Mesendoderm (in vitro differentiated cells): ENCODE measurements at places on chromosomes 12 and 14.
A peak's percentile ranks its signal among the peaks of the same experiment; 100 is the strongest.

- no peak overlapping the region for H3K4me3 ChIP-seq
- H3K4me1 ChIP-seq: no peaks in the 10 kb centered on the region
- H3K27me3 ChIP-seq: no peaks in the 10 kb centered on the region
- H3K36me3 ChIP-seq: no peaks in the 10 kb centered on the region
These were observed 283.1 kb downstream of the CACNA1C start for GRCh38 chr12:2335916-2336315.

- no peaks in the 10 kb centered on the region for H3K4me1 ChIP-seq
- H3K27ac ChIP-seq: no peak overlapping the region
- DNase-seq: no peak
These were observed 900.9 kb downstream of the FLRT2 start for GRCh38 chr14:86430853-86431252.

GRCh38 chr12:54352891-54353874 is 11.1 kb downstream of the GPR84 start:
- H3K4me3 ChIP-seq: no peak overlapping the region
- H3K36me3 ChIP-seq: peaks cover 5% of the 10 kb centered on the region
- H3K27ac ChIP-seq: peak overlapping the region; percentile 31
- H3K27me3 ChIP-seq: no peaks in the 10 kb centered on the region
- DNase-seq: no peak

GRCh38 chr14:32076278-32077080 is 625 bp upstream of the ARHGAP5 start:
- peak; percentile 98 for DNase-seq
- H3K36me3 ChIP-seq: no peaks in the 10 kb centered on the region
- peak overlapping the region; percentile 66 for H3K4me3 ChIP-seq
- H3K4me1 ChIP-seq: peaks cover 1% of the 10 kb centered on the region
- H3K27me3 ChIP-seq: no peaks in the 10 kb centered on the region
- peak overlapping the region; percentile 99 for H3K27ac ChIP-seq

DNA sequence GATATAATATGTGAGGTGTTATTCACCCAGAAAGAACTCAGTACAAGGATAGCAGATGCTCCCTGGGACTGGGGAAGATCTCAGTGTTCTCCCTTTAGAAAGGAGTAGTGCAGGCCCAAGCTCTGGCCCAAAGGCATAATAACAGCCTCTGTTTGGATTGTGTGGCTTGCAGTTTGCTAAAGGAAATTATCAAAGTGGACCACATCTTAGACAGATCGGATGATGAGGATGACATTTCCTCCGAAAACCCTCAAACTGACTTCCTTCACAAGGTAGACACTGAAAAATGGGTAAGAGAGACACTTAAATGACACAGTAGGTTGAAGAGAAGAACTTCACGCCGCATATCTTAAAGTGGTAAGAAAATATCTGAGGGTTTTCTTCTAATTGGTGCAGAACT is 26.1 kb downstream of the SMCO2 start:
- peaks cover 2% of the 10 kb centered on the region for H3K4me1 ChIP-seq
- H3K27me3 ChIP-seq: no peaks in the 10 kb centered on the region
- no peak overlapping the region for H3K27ac ChIP-seq
- no peak for DNase-seq
- H3K36me3 ChIP-seq: no peaks in the 10 kb centered on the region

DNA sequence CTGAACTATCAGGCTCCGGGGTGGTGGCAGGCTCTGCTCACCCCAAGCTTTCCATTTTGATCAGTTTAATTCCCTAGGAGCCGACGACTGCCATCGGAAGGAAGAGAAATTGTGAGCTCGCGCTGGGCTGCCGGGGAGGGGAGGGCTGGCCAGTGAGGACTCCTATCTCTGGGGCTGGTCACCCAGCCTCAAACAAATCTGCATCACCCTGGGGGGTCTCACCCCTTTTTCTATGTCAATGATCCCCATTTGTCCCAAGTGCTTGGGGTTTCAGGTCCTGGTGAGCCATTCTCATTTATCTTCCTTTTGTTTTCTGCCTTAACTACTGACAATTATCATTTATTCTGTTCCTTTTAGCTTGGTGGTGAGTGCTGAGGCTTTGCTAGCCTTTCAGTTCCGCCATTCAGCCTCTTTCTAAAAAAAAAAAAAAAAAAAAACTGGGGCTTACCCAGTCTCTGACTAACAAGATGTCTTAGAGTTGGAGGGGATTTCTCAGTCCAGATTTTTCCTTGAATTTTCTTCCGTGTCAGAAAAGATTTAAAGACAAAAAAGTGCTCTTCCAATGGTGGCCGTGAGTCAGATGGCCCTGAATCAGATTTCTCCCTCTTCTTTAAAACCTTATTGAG is 22.8 kb upstream of the USP44 start:
- H3K4me1 ChIP-seq: no peaks in the 10 kb centered on the region
- H3K27ac ChIP-seq: no peak overlapping the region
- no peaks in the 10 kb centered on the region for H3K27me3 ChIP-seq
- H3K4me3 ChIP-seq: no peak overlapping the region

DNA sequence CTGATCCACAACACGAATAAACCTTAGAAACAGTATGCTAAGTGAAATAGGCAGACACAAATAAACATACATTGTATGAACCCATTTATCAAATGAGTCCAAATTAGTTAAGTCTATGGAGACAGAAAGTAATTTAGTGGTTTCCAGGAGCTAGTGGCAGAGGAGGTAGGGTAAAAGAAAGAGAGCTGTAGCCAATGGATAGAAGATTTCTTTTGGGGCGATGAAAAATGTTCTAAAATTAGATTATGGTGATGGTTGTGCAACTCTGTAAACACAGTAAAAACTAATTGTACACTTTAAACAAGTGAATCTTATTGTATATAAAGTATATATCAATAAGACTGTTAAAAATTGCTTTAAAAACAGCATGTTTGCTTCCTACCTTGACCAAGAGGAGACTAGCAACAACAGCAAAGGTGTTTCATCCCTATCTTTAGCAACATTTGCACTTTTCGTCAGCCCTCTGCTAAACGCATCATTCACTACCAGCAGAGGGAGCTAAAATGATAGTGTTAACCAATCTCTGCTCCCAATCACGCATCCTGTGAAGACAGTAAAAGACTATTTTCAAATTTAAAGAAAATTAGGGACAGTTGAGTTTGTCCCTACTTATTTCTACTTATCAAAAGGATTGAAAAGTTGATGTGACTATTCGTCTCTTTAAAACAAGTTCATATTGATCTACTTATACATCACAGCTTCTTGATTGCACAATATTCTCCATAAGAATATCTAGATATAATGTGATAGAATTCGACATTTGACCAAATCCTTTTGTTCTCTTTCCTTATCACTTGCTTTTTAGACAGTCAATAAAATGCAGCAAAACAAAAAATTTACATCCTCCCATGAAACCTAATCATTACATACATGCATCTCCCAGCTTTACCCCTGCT is 24.0 kb upstream of the LGR5 start:
- H3K4me1 ChIP-seq: no peaks in the 10 kb centered on the region
- no peak overlapping the region for H3K27ac ChIP-seq
- H3K36me3 ChIP-seq: no peaks in the 10 kb centered on the region
- peak; percentile 71 for DNase-seq
- no peak overlapping the region for H3K4me3 ChIP-seq
- H3K27me3 ChIP-seq: no peaks in the 10 kb centered on the region

DNA sequence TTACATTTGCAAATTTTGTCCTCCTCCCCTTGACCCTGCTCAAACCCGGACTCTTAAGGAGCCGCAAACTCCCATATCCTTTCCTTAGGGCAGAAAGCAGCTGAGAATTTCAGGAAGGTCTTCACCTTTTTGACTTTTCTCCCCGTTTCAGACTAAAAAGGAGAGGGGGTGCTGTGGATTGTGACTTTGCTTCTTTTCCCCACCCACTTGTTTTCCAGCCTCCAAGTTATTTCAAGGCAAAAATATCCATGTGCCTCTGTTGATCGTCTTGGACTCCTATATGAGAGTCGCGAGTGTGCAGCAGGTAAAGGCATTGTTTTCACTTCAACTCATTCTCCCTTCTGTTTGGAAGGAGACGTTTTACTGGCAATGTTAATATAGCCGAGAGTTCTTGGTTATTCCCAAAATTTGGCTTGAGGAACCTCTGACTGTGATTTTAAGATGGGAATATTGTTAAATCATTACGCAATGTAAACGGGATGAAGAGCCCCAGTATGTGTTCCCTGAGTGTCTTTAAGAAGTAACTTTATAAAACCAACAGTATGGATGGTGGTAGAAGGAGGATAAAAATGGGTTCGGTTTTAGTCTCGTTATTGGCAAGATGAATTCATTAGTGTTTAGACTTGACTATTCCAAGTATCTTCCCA is 663 bp downstream of the LRRK2 start:
- H3K4me1 ChIP-seq: no peaks in the 10 kb centered on the region
- H3K27me3 ChIP-seq: peaks cover 3% of the 10 kb centered on the region
- H3K36me3 ChIP-seq: no peaks in the 10 kb centered on the region
- DNase-seq: no peak
- H3K27ac ChIP-seq: no peak overlapping the region
- H3K4me3 ChIP-seq: no peak overlapping the region

GRCh38 chr12:25972783-25973182 is 14.3 kb downstream of the RASSF8 start:
- DNase-seq: no peak
- peaks cover 23% of the 10 kb centered on the region for H3K4me1 ChIP-seq
- no peaks in the 10 kb centered on the region for H3K27me3 ChIP-seq
- H3K27ac ChIP-seq: no peak overlapping the region
- H3K4me3 ChIP-seq: no peak overlapping the region

GRCh38 chr14:90060312-90060964 is 1.4 kb upstream of the KCNK13 start:
- DNase-seq: peak; percentile 85
- H3K4me3 ChIP-seq: peak overlapping the region; percentile 49
- no peak overlapping the region for H3K27ac ChIP-seq
- H3K36me3 ChIP-seq: no peaks in the 10 kb centered on the region

DNA sequence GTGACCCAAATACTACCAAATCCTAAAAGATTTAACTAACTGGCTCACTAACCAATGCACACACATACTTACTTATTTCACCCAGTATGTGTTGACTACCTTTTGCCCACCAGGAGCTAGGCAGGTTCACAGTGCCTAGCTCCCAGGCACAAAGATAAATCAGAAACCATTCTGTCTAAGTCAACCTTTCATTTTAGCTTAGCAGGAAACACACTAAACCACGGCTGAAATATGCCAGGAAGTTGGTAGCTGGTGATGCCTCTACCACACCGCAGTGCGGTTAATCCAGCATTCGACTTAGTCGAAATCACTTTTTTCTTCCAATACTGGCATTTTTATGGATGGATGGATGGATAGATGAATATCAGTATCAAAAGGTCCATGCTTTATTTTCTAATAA is 597.7 kb downstream of the DIO2 start:
- no peaks in the 10 kb centered on the region for H3K4me1 ChIP-seq
- no peak overlapping the region for H3K27ac ChIP-seq
- no peaks in the 10 kb centered on the region for H3K27me3 ChIP-seq
- DNase-seq: no peak
- H3K4me3 ChIP-seq: no peak overlapping the region

DNA sequence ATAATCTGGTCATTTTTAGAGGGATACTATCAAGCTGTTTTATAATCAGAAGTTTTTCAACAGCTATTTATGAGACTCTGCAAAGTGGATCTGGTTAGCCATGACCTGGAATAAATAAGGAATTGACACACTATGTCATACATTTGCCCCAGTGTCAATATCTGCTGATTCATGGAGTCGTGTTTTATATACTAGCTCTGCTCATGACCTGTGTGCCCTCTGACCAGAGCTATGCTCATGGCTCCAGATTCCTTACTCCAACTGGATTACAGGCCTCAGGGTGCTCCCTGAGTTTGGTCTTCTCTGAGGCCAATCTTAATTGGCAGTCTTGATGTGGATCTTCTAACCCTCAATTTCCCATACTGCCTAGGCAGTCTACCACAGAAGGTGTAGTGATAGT is 141.1 kb downstream of the FOXA1 start:
- H3K36me3 ChIP-seq: no peaks in the 10 kb centered on the region
- H3K4me1 ChIP-seq: no peaks in the 10 kb centered on the region
- H3K27me3 ChIP-seq: no peaks in the 10 kb centered on the region
- DNase-seq: no peak
- H3K4me3 ChIP-seq: no peak overlapping the region

GRCh38 chr14:84535976-84536375 is 994.0 kb upstream of the FLRT2 start:
- H3K36me3 ChIP-seq: no peaks in the 10 kb centered on the region
- no peak overlapping the region for H3K27ac ChIP-seq
- H3K4me1 ChIP-seq: no peaks in the 10 kb centered on the region
- no peaks in the 10 kb centered on the region for H3K27me3 ChIP-seq

- no peaks in the 10 kb centered on the region for H3K4me1 ChIP-seq
- H3K27me3 ChIP-seq: no peaks in the 10 kb centered on the region
- H3K4me3 ChIP-seq: peak overlapping the region; percentile 35
- H3K27ac ChIP-seq: no peak overlapping the region
These were observed 15.3 kb downstream of the TNFAIP2 start for GRCh38 chr14:103138301-103139131.

GRCh38 chr12:41801261-41801660 is 343.4 kb downstream of the GXYLT1 start:
- no peak overlapping the region for H3K4me3 ChIP-seq
- no peaks in the 10 kb centered on the region for H3K27me3 ChIP-seq
- H3K36me3 ChIP-seq: no peaks in the 10 kb centered on the region
- DNase-seq: no peak

GRCh38 chr14:59534361-59534987 is 42.1 kb downstream of the CCDC175 start:
- H3K4me1 ChIP-seq: no peaks in the 10 kb centered on the region
- no peak for DNase-seq
- H3K27ac ChIP-seq: no peak overlapping the region
- H3K27me3 ChIP-seq: no peaks in the 10 kb centered on the region
- H3K4me3 ChIP-seq: no peak overlapping the region

DNA sequence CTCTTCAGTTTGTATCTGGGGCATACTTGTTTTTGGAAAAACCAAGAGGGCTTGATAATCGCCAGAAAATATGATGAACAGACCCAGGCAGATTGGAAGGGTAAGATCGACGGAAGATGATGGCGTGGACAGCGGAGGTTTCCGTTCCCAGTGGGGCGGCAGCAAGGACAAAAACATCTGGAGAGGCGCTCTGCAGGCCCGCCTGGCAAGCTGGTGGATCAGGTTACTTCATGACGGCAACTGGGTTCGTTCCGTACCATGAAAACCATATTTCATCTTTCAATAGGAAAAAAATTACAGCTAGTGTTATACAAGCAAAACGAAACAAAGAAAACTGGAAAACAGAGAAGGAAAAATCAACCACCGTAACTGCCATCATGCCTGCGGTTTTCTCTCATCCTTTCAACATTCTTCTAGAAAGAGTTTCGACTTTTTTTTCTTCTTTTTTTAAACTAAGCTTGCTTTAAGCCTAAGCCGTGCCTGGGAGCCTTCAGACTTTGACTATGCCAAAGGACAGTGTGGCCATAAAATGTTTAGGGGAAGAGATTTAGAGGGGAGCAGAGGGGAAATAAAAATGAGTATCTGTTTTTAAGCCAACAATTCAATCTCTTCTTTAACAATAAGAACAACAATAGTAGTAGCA is 210.5 kb downstream of the FOXN3 start:
- no peak for DNase-seq
- H3K4me3 ChIP-seq: no peak overlapping the region
- H3K27me3 ChIP-seq: no peaks in the 10 kb centered on the region
- H3K27ac ChIP-seq: no peak overlapping the region
- peaks cover 7% of the 10 kb centered on the region for H3K4me1 ChIP-seq
- no peaks in the 10 kb centered on the region for H3K36me3 ChIP-seq
